Ovary (tissue), 10 donors: ENCODE measurements at places on chromosomes 7 and 10. TPM values are rescaled to one million over a fixed set of nuclear protein-coding genes. Genes with fewer than 3 reads are reported as not detected.

DNA sequence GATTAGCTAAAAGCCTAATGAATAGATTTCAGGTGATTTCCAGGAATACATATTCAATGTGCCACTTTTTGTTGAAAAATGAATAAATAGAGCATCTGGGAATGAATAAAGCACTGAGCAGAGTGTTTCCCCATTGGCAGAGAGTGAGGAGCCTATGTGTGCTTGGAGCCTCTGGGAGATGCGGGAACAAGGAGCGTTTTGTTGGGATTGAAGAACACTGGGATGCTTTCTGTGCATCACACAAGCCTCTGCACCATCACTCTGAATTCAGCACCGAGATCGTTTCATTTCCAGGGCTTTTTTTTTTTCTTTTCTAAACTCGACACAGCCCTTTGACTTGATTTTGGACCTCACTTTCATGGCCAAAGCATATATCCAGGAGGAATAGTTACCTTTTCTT, 111.4 kb downstream of the BAMBI start:
- no peaks in the 10 kb centered on the region for H3K27me3 ChIP-seq
- no peaks in the 10 kb centered on the region for H3K4me1 ChIP-seq
- no peak overlapping the region for H3K4me3 ChIP-seq
- H3K36me3 ChIP-seq = no peaks in the 10 kb centered on the region

DNA sequence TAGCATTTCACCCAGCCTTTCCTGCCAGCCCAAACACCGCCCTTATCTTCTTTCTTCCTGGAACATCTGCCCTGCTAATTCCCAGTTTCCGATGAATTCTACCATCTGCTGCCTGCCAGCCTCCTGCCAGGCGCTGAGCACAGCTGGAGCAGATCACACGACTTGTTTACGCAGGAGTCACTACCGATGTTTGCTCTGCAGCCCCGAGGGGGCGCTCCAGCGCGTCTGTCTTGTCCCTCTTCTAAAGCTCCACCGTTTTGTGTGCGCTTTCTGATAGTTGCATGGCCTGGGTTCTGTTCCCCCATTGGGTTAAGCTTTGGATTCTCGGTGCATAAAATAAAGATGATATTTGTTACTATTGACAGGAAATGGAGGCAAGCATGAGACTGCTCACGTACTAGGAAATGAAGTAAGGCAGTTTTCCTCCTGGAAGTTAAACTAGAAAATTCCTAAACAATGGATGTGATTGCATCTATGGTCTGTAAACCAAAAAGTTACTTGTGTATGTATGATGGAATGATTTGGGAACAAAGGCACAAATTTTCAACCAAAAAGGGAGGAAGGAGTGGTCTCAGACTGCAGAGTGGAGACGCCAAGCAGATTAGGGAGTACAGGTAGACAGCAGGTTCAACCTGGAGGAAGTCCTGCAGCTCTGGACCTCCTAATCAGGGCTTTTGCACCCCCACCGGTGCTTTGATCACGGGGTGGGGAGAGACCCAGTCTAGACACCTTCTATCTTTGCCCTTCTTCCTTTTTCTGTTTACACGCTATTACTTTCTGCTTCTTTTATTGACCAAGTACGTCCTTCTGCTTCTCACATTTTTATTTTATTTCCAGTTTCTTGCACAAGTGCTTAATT, 2.2 kb upstream of the RBM17 start:
- H3K27ac ChIP-seq = no peak overlapping the region
- no peaks in the 10 kb centered on the region for H3K36me3 ChIP-seq
- H3K27me3 ChIP-seq = no peaks in the 10 kb centered on the region
- DNase-seq = peak; percentile 88
- H3K4me1 ChIP-seq = peaks cover 18% of the 10 kb centered on the region
- no peak overlapping the region for H3K4me3 ChIP-seq

The EN2 gene
- 1.5 TPM for total RNA-seq

The GPR158 gene
- total RNA-seq = 0.11 TPM
